ENCODE measurements at places on chromosomes 4 and X.
A peak's percentile ranks its signal among the peaks of the same experiment; 100 is the strongest.

GRCh38 chr4:151603377-151603776, 157.4 kb downstream of the GATB start:
- no peak for DNase-seq

- peak; percentile 77 for DNase-seq
These were observed 12.3 kb downstream of the PPP3CA start for GRCh38 chr4:101334963-101335572.

GRCh38 chr4:16692961-16693506, 205.4 kb downstream of the LDB2 start:
- DNase-seq = no peak

- DNase-seq = peak; percentile 23
These were observed 28.5 kb downstream of the PCDH19 start for GRCh38 chrX:100381619-100382018.

DNA sequence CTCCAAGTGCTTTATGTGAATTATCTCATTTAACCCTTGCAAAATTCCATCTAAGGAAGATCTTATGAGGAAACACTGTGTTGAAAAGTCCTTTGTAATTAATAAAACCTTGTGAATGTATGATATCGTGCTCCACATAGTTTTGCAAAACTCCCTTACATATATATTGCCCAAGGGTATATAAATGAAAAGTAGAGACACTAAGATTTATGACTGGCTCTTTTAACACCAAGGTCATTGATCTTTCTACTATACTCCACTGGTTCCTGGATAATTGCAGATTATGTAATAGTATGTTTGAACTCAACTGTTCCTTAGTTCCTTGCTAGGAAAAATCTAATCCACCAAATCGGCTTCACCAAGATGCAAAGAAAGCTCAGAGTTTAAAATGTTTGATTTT, 48.0 kb upstream of the TMEM33 start:
- DNase-seq = no peak

GRCh38 chr4:45776146-45776545, 347.7 kb downstream of the GABRG1 start:
- no peak for DNase-seq

DNA sequence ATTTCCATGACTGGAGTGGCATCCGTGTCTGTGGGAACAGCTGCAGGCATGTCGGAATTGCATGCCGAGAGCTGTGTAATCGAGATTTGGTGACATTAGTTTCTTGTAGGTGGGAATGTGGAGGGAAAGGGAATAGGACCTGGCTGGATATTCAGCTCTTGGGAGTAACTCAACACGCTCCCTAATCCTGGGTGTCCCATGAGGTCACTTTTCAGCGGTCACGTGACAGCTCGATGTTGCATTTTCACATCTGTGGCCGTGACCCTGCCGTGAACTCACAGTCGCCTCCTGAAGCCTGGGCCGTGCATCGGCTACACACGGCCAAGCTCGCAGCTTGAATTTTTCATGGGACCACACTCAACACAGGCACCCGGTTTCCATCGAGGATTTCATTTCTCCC, 25.8 kb upstream of the PSAPL1 start:
- no peak for DNase-seq

- no peak for DNase-seq
These were observed 26.4 kb downstream of the ADD1 start for GRCh38 chr4:2870082-2870481.

DNA sequence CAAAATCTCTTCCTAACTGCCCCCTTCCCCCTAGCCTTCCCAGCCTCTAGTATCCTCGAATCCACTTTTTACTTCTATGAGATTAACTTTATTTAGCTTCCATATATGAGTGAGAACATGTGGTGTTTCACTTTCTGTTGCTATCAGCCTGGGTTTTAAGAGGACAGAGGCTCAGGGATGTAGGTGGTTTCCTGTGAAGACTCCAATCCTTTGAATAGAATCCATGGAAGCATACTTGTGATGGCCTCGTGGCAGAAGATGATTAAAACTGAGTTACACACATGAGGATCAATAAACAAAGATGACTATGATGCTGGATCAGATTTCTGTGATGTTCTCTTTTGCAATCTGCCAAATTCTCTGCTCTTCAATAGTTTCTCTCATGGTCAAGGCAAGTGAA, 29.8 kb downstream of the CD99L2 start:
- no peak for DNase-seq

GRCh38 chr4:16588651-16589050, 309.8 kb downstream of the LDB2 start:
- no peak for DNase-seq

DNA sequence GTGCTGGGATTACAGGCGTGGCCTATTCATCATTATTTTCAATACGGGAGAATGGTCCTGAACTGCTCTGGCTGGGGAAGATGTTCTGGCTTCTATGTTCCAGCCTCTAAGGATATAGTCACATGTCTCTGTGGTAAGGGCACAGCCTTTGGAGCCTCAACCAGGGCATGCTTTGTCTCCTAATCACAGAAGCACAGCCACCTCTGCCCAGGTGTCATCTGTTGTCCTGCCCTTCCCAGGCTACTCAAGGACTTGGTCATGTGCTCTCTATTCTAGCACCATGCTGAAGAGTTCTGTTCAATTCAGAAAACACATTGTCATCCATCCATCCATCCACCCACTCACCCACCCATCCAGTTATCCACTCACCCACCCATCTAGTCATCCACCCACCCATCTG, 29.5 kb downstream of the ASMTL start:
- no peak for DNase-seq

DNA sequence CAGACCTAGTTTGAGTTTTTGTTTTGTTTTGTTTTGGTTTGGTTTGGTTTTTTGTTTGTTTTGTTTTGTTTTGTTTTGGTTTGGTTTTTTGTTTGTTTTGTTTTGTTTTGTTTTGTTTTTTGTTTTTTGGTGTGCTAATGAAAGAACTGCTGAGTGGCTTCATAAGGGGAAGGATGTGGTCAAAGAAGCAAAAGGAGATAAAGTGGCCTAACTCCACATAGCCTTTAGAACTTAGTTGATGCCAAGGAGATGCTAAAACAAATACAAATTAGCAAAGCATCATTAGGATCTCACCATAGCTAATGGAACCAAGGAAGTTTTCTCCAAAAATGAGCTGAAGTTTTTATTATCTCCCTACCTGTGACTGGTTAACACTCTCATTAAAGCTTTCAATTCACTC, 44.6 kb upstream of the TMEM164 start:
- DNase-seq = no peak

- DNase-seq = no peak
These were observed 34.1 kb upstream of the GUCY1B1 start for GRCh38 chr4:155724731-155725130.

GRCh38 chr4:42008011-42008786, 17.9 kb downstream of the SLC30A9 start:
- no peak for DNase-seq

DNA sequence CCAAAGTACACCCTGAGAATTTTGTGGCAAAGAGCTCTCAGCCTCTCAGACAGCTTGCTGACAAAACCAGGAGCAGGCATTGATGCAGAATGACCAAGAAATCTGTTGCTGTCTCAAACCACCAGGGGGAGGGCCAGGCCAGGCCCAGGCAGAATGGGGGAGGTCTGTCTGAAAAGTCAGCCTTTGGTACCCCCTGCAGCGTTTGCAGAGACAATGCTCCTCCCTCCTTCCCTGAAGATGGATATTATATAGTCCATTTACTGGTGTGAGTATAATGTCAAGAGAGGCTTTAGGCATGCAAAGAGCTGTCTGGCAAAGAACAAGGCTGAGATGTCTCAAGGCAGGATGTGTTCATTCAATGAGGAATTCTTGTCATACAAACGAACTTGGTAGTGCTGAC, 52.9 kb upstream of the TRPC5OS start:
- DNase-seq = peak; percentile 67

DNA sequence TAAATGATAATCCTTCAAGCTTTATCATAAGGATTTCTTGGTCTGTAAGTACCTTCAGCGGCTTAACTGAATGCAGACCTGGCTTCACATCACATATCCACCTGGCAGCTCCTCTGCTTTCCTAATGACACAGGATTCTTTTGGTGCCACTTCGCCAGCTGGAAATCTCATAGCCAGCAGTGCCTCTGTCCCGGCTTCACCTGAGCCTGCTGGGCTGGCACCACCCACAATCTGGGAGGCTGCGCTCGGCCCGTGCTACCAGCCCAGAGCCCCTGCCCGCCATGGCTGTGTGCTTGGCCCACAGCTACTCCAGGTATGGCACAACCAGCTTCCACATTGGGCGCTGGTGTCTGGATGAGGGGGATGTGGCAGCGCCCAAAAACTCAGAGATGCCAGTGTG, 37.4 kb downstream of the SPRY1 start:
- no peak for DNase-seq

DNA sequence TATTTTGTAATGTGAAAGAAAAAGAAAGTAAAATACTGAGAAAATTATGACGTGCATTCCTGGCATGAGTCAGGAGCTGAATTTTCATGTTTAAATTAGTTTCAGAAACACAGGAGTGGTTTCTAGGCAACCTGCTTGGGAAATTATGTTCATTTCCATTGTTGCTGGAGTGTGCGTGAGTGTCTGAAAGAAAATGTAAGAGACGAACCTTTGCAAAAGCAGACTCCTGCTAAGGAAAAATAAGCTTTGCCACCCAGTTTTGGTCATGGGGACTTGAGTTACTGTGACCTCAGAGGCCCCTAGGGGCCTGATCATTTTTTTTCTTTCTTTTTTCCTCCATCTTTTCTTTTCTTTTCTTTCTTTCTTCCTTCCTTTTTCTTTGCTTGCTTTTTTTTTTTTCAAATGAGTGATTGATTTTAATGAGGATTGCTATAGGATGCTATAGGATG, 18.8 kb upstream of the CHRNA9 start:
- no peak for DNase-seq

GRCh38 chr4:148716431-148717052, 274.3 kb upstream of the NR3C2 start:
- DNase-seq = no peak

- DNase-seq = peak; percentile 33
These were observed 154.5 kb upstream of the SLC4A4 start for GRCh38 chr4:71184195-71184781.

DNA sequence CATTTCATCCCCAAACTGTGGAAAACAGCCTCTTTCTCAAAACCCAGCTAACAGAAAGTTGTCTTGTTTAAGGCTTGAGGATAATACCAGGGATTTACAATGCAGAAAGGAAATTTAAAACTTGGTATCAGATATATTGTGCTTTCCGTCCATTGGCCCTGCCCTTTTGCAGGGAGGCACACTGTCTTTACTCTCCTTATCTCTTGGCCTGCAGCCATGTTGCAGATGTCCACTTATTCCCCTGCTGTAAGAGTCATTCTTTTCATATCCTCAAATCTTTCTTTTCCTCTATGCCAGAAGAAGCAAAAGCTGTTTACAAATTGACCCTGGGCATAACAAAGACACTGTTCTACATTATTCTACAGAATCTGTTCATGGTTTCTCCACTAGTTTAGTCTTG, 75.6 kb upstream of the DYNLT3 start:
- no peak for DNase-seq

DNA sequence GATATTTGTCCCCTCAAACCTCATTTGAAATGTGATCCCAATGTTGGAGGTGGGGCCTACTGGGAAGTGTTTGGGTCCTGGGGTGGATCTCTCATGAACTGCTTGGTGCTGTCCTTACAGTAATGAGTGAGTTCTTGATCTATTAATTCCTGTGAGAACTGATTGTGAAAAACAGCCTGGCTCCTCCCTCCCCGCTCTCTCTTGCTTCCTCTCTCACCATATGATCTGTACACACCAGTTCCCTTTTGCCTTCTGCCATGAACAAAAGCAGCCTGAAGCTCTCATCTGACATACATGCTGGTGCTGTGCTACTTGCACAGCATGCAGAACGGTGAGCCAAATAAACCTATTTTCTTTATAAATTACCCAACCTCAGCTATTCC, 11.2 kb upstream of the YIPF7 start:
- peak; percentile 0 for DNase-seq

DNA sequence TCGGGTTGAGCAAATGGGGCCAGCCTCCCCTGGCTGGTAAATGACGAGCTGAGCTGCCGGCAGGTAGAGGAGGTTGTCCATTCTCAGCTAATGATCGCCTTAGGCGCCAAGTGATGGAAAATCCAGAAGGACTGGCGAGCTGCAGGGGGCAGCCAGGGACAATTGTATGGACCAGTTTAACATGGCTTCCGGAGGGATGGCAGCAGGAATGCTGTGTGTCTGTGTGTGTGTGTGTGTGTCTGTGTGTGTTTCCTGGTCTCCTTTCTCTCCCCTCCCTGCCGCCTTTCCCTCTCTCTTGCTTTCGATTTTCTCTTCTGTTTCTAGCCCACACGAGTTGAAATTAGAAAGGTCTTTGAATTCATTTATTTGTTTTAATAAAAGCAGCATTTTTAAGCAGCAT, 45.2 kb upstream of the BCOR start:
- no peak for DNase-seq

- no peak for DNase-seq
These were observed 119.8 kb upstream of the SLC34A2 start for GRCh38 chr4:25535701-25536473.

Measured in NCI-H69 (cell line).